Erythroblast (primary cell): ENCODE measurements at places on chromosomes 7 and 10.

- DNase-seq = no peak
Observed at GRCh38 chr7:108423089-108423989, 32.9 kb downstream of the NRCAM start.

- no peak for DNase-seq
Observed at GRCh38 chr7:46024263-46024916, 103.3 kb upstream of the IGFBP3 start.

GRCh38 chr7:101066833-101067177 is 18.5 kb upstream of the TRIM56 start:
- DNase-seq = no peak

GRCh38 chr7:36607721-36608095 is 116.6 kb downstream of the AOAH start:
- no peak for DNase-seq

GRCh38 chr7:24368161-24368560 is 84.2 kb downstream of the NPY start:
- DNase-seq = no peak

DNA sequence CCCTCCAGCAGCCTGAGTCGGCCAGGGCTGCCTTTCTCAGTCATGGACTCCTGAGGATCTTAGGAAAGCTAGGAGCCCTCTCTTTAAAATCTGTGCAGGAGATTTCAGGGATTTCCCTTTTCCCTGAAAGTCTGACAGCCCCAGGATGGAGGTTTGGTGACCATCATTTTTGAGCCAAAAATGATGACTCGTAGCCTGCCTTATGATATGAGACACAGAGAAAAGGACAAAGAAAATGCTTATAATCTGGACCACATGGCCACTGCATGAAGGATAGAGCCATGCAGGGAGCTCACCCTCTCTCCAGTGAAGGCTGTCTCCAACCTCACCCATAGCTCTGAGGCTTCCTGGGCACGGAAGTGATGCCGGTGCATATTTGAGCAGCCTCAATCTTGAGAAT is 106.6 kb upstream of the CHST15 start:
- DNase-seq = no peak
